Osteoblast (primary cell): ENCODE measurements at places on chromosomes 7 and 10. TPM values are rescaled to one million over a fixed set of nuclear protein-coding genes. Genes with fewer than 3 reads are reported as not detected.

OR2A1 gene
- 0.29 and 0.36 TPM in 2 replicates for total RNA-seq

TMEM213 gene
- not detected in 2 replicates for total RNA-seq

ERVW-1 gene
- not detected in 2 replicates for total RNA-seq

NKX1-2 gene
- total RNA-seq = not detected in 2 replicates

AGAP4 gene
- total RNA-seq = 3.6 and 3.8 TPM in 2 replicates

NEURL1 gene
- under 0.01 TPM in 1 of 2 replicates, not detected in the other for total RNA-seq

PNLIPRP1 gene
- not detected in 2 replicates for total RNA-seq

MOGAT3 gene
- not detected in 2 replicates for total RNA-seq

CTAGE4 gene
- total RNA-seq = 0.36 and 2.4 TPM in 2 replicates

GRM3 gene
- not detected in 2 replicates for total RNA-seq

PRKG1 gene
- total RNA-seq = 19.5 and 32.1 TPM in 2 replicates

NET1 gene
- 51.0 and 74.0 TPM in 2 replicates for total RNA-seq

MYO1G gene
- total RNA-seq = 0.29 and 0.36 TPM in 2 replicates

PALD1 gene
- total RNA-seq = under 0.01 and 0.29 TPM in 2 replicates

OR6B1 gene
- total RNA-seq = not detected in 2 replicates

AFAP1L2 gene
- 0.36 TPM in 1 of 2 replicates, not detected in the other for total RNA-seq

FAM13C gene
- 6.2 and 6.5 TPM in 2 replicates for total RNA-seq

UPK3BL1 gene
- 4.7 and 13.8 TPM in 2 replicates for total RNA-seq

ZNF804B gene
- total RNA-seq = not detected in 2 replicates

OR9A2 gene
- not detected in 2 replicates for total RNA-seq

NUTM2E gene
- total RNA-seq = not detected in 2 replicates

TAF3 gene
- total RNA-seq = 2.2 and 2.4 TPM in 2 replicates

GIMAP2 gene
- total RNA-seq = 8.8 and 9.4 TPM in 2 replicates

NODAL gene
- not detected in 2 replicates for total RNA-seq

UNCX gene
- total RNA-seq = not detected in 2 replicates

VWDE gene
- under 0.01 TPM in 1 of 2 replicates, not detected in the other for total RNA-seq

SPDYE5 gene
- total RNA-seq = under 0.01 TPM in 1 of 2 replicates, not detected in the other

COL28A1 gene
- total RNA-seq = 0.29 and 0.36 TPM in 2 replicates

SLC16A9 gene
- total RNA-seq = 0.72 and 1.2 TPM in 2 replicates

POU6F2 gene
- total RNA-seq = under 0.01 TPM in 1 of 2 replicates, not detected in the other

MET gene
- total RNA-seq = 55.0 and 61.9 TPM in 2 replicates

ACTR3C gene
- 1.8 and 3.8 TPM in 2 replicates for total RNA-seq

DNAJC30 gene
- total RNA-seq = 2.9 TPM in 2 replicates

HOXA6 gene
- total RNA-seq = 5.0 and 7.6 TPM in 2 replicates

FLNC gene
- total RNA-seq = 93.7 and 130 TPM in 2 replicates
